ENCODE measurements at places on chromosomes 3 and 15.

DNA sequence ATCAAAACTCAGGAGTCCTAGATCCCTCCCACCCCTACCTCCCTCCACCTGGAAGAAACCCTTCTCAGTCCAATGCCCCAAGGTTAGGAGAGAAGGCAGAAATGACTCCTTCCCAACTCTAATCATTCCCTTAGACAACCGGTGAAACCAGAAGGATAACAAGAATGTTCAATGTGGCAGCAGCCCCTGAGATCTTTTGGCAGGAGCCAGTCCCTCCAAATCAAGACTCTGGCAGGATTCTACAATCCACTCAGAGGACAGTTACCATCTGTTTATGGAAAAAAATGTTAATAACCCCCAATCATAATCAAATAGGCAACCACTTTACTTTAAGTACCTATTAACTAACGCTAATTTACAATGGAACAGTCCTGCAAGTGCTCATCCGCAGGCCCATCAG lies 136.5 kb downstream of the NTRK3 start:
- DNase-seq = no peak

DNA sequence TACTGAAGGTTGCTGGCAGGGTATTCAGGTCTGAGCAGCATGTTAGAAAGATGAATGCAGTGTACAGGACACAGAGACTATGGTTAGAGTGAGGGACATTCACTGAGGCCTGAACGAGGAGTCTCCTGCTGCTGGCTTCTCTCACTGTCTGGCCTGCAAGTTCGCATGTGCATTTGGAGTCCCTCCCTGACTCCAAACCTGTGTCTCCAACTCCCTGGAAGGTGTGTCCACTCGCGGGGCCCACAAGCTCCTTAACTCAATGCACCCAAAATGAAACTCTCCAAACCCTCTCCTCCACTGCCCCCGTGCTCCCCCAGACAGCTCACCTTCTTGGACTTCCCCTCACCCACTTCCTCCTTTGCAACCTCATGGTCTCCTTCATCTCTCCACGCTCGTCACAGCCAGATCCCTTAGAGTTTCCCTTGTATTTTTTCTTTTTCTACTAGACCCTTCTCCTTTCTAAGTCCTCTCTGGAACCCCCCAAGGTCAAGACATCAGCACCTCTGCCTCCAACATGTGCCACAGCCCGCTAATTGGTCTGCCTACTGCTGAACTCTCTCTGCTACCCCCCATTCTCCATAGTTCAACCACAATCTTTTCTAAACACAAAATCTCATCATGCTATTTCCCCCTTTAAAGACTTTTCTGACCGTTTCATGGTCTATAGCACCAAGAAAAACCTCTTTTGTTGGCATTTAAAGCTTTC lies 58.3 kb downstream of the HES1 start:
- DNase-seq = no peak

- no peak for DNase-seq
Measured at GRCh38 chr3:133037436-133037835, 755 bp upstream of the TMEM108 start.

DNA sequence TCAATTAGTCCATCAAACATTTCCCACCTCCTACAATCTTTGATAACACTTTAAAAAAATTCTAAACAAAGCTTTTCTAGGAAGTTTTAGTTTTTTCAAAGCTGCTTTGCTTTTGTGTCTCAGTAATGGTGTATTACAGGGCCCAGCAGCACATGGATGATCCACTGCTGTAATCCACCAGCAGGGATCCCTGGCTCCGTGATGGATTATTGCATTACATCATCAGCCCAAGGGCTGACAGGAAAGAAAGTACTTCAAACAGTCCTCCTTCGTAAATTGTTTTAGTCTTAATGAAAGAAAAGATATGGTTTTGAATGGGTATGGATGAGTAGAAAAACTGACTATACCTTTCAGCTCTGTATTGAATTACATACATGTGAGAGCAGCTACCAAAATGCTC lies 688.9 kb upstream of the NAALADL2 start:
- no peak for DNase-seq

- DNase-seq = no peak
Measured at GRCh38 chr3:76308541-76308940, 523.2 kb upstream of the ZNF717 start.

GRCh38 chr3:13607821-13608597 lies 59.1 kb downstream of the FBLN2 start:
- DNase-seq = no peak

- DNase-seq = peak; percentile 96
Measured at GRCh38 chr15:90234096-90234988, at the start of gene GDPGP1. Gene GDPGP1, plus strand, starts transcription at chr15:90234209. Its CDS starts 6,700 bp downstream, at chr15:90240909.

DNA sequence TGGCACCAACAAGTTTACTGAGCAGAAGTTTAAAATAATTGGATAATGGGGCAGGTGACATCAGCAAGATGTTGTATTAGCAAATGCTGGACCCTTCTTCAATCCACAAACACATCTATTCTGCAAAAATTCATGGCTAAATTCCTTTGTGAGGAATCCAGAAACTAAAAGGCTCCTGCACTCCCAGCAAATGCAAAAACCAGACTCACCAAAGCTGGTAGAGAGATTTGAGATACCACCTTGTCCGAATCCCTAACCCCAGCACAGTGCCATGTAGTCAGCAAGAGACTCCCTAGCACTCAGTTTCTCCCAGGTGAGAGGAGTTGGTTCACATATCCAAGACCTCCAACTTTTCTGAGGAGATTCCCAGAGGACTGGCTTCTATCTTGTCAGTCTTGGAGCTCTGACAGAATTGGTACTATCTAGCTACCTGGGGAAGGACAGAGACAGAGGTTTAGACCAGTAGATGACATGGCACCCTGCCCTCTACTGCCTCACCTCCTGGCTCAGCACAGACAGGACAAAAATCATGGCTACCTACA lies 21.8 kb downstream of the GREM1 start:
- no peak for DNase-seq

- DNase-seq = no peak
Measured at GRCh38 chr15:88788036-88788435, 15.2 kb upstream of the ACAN start.

DNA sequence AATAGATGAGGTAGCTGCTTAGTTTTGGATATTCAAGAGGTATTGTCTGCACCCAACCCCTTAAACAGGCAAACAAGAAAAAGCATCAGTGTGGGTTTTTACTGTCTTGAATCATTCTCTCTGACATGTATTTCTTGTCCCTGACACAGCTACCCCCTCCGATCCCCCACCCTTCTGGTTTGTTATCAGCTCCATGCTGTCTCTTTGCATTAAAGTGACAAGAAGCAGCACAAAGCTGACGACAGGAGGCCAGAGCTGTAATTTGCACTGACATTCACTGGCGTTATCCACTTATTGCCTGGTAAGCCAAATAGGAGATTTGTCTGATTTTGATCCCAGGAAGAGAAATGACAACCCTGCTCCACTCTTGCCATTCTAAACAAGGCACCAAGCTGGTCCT lies 83.3 kb upstream of the SNRK start:
- DNase-seq = no peak

DNA sequence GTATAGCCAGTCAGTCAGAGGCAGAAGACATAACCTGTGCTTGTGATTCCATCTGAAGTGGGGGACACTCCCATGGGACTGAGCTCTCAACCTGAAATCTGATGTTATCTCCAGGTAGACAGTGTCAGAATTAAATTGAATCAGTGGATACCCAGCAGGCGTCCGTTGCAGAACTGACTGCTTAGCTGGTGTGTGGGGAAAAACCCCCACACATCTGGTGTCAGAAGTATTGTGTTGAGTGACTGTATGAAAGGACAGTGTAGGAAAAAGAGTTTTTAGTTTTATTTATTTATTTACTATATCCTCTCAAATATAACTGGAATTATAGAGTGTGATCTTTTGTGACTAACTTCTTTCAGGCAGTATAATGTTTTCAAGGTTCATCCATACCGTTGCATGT lies 10.4 kb downstream of the KPNA4 start:
- DNase-seq = no peak

- no peak for DNase-seq
Measured at GRCh38 chr3:173135059-173135458, 6.0 kb downstream of the SPATA16 start.

- no peak for DNase-seq
Measured at GRCh38 chr15:89307791-89308190, 26.8 kb downstream of the POLG start.

- no peak for DNase-seq
Measured at GRCh38 chr3:140845882-140846281, 95.8 kb upstream of the SLC25A36 start.

- DNase-seq = peak; percentile 10
Measured at GRCh38 chr3:138188013-138188730, 1.1 kb downstream of the ARMC8 start.

- DNase-seq = no peak
Measured at GRCh38 chr3:56147354-56147753, 320.9 kb downstream of the ERC2 start.

DNA sequence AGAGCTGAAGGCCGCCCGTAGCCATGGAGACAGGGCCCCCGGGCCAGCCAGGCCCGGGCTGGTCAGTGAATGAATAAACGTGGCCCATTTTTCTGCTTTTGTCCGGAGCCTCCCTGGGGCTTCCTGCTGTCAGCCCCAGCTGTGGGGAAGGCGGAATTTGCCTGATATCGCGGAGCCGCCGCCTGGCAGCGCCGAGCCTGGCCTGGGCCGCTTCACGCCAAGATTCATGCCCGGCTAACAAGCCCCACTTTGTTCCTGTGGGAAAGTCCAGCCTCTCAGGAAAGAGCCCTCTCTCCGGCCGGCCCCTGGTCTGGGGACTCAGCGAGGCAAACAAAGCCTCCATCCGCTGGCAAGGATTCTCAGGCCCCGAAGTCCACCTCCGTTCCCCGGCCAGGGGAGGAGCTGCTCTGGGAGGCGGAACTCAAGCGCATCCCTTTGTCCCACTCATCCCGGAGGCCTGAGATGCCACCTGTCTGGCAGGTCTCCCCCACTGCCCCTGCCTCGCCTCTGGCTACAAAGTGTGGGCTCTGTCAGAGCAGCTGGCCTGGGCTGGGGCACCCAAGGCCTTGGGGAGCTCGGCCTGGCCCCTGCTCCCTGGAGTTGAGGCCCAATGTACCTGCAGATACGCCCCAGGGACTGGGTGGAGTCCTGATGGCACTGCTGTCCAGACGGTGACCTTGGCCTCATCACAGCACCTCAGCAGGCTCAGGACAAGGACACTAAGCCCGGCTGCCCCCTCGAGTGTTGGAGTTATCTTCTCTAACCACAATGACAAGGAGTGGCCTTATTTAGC lies 51.6 kb upstream of the SLC6A11 start:
- no peak for DNase-seq

GRCh38 chr15:100189319-100189718 lies 152.5 kb downstream of the ADAMTS17 start:
- no peak for DNase-seq

DNA sequence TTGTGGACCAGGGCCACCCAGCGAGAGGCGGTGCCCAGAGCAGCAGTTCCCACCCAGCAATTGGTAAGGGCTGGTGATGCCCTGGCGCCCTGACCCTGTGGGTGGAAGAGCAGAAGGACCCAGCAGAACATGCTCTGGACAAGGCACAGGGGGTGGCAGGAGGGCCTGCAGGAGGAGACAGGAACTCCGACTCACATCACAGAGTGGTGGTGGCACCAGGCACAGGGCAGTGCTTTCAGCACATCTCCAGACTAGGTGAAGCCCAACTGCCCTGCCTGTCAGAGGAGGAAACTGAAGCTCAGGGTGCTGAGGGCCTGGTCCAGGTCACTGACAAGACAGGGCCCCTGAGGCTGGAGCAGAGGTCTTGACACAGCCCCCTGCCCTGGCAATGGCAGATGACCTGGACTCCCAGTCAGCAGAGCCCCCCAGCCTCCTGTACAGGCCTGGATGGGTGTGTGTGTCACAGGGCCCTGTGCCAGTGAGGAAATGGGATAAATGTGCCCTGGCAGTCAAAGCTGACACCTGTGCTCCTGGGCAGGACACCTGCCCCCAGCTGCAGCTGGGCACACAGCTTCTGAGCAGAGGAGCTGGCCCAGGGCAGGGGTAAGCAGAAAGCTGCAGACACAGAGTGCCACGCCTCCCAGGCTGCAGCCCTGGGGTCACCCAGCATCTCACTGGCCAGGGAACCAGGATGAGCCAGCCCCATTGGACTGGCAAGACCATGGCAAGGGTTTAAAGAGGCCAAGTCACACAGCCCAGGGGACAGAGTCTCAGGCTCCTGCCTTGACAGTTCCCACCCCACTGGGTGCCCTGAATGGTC lies 11.4 kb downstream of the KLF15 start:
- no peak for DNase-seq

DNA sequence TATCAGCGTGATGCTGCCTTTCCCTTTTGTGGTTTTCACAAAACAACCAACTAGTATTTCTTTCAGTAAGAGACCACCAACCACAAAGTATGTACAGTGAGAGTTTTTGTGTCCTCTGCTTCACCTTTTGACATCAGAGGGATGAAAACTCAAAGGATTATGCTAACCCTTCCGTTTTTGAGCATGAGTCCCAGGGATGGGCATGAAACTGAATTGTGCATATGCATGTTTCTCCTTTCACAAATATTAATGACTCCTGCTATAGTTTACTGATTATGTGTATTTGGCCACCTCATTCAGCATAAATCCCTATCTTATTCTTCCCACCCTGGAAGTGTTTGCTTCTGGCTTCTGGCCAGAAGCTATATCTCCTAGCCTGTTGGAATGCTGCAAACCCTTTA lies 59.2 kb downstream of the RSRC1 start:
- DNase-seq = no peak

DNA sequence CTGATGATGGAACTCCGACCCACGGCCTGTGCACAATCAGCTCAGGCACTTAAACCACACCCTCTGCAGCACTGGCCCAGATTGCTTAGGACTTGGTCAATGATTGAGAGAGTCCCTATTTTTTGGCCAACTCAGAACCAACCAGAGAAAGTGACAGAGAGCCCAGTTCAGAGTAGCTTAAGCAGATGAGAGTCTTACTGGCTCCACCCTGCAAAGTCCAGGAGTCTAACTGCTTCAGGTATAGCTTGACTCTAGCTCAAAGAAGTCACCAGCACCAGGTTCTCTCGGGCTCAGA lies 20.1 kb downstream of the SLC6A20 start:
- no peak for DNase-seq

DNA sequence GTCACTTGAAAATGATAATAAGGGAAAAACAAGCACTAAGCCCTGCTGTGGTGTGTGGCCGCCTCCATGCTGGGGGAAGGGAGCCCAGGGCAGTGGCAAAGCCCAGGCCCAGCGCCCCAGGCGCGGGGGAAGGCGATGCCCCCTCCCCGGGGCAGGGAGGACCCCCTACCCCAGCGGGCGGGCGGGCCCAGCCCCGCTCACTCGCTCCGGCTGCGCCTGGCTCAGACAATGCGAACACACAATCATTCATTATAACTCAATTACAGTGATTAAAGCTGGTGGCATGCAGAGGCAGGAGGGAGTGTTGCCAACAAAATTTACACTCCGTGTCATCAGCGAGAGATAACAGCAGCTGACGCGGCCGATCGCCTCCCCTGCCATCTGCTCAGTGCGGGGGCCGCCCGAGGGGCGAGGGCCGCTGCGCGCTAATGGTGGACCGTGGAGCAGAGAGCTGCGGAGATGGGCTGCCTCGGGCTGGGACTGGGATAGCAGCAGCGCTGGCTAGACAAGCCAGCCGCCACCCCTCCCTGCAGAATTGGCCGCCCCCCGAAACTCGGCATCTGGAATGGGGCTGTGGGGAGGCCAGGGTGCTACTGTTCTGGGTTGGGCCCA lies 64.1 kb downstream of the TLE3 start:
- no peak for DNase-seq

- no peak for DNase-seq
Measured at GRCh38 chr15:42355291-42355690, 4.0 kb upstream of the CAPN3 start.

Data from CD4-positive, alpha-beta T cell treated with Interferon alpha-2 for 1 hour (primary cell).